ENCODE measurements at places on chromosomes 2 and 18. TPM values are rescaled to one million over a fixed set of nuclear protein-coding genes. Genes with fewer than 3 reads are reported as not detected.
A peak's percentile ranks its signal among the peaks of the same experiment; 100 is the strongest.

The CSRNP3 gene
- total RNA-seq = 3.0 TPM

The ASB18 gene
- 1.9 TPM for total RNA-seq

The LYG2 gene
- not detected for total RNA-seq

The BOK gene
- 30.2 TPM for total RNA-seq

The IL1R2 gene
- total RNA-seq = 8.3 TPM

DNA sequence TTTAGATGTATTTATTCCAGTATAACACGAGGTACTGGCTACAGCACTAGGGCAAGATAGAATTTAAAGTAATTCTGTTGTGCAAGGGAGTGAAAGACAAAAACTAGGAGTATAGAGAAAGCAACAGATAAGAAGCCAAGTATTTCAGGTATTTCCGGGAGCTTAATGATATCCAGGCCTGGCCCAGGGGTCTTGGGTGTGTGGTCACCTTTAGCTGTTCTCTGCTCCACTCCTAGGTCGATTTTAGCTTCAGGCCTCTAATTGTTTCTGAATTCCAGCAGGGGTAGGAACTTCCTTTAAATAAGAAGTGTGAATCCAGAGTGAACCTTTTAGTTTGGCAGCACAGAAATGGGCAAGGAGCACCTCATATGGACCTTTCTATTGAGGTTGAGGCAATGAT, 342.3 kb upstream of the MYT1L start:
- no peak for DNase-seq

DNA sequence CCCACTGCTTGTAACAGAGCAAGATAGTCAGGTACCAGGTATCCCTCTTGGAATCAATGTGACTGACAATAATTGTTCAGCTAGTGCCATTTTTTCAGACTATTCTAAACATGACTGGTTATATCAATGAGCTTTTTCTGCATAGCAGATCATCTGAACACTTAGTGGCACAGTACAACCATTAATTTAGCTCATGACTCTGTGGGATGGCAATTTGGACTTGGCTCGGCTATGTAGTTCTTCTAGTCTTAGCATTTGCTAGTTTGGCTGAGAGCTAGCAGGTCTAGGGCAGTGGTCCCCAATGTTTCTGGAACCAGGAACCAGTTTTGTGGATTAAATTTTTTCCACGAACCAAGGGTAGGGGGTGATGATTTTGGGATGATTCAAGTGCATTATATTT, 1421.4 kb upstream of the NXPH2 start:
- DNase-seq = no peak

- DNase-seq = no peak
These were observed 4.6 kb downstream of the MARCHF7 start for GRCh38 chr2:159716857-159717256.

GRCh38 chr2:230925879-230926765, 1.1 kb upstream of the GPR55 start:
- no peak for DNase-seq

DNA sequence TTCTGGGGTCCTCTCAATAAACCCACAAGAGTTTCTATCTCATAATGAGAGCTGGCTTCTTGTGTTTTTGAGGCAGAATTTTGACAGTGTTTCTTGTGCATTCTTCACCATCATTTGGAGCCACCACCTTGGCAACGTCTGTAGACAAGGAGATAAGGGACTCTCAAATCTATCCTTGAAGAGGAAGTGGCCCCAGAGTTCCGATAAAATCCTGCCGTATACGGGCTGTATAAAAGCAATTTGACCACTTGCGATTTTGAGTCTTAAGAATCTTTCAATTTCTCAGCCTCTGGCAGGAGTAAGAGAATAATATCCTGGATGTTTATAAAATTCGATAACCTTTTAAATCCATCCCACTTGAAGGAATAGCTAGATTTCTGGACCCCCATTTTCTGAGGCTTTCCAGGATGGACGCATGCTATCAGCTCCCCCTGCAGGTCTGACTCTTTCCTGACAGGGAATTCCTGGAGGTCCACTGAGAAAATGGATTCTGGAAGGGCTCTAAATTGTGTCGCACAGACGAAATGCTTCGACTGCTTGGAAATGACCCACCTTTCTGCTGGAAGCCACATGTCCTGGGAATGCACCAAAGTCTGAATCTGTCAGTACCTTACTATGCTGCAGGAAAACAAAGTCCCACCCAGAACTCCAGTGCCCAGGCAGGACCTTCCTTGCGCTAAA, 54.1 kb downstream of the E2F6 start:
- DNase-seq = peak; percentile 54

GRCh38 chr18:50680966-50681365, 121.1 kb downstream of the MAPK4 start:
- DNase-seq = no peak

- DNase-seq = no peak
These were observed 40.7 kb downstream of the TTC39C start for GRCh38 chr18:24055009-24055804.

- DNase-seq = no peak
These were observed 127.5 kb downstream of the CD8B2 start for GRCh38 chr2:106614511-106615291.

- no peak for DNase-seq
These were observed 85.5 kb upstream of the MAP4K4 start for GRCh38 chr2:101612019-101612418.

DNA sequence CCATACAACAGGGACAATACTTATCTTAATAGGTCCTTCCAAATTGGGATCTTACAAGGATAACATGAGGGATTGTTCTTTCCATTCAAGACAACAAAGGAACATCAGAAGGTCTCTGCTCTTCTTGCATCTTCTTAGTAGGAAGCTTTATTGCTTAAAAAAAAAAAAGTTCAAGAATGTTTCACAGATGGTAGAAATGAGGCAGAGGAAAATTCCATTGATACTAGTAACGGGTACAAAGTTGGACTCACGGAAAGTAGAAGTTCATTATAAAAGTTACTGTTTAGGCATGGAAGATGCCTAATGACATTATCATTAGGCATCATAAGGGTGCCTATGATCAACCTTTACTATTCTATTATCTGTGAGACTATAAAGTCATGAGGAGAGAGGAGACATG, 136.2 kb downstream of the LAMA3 start:
- DNase-seq = no peak

DNA sequence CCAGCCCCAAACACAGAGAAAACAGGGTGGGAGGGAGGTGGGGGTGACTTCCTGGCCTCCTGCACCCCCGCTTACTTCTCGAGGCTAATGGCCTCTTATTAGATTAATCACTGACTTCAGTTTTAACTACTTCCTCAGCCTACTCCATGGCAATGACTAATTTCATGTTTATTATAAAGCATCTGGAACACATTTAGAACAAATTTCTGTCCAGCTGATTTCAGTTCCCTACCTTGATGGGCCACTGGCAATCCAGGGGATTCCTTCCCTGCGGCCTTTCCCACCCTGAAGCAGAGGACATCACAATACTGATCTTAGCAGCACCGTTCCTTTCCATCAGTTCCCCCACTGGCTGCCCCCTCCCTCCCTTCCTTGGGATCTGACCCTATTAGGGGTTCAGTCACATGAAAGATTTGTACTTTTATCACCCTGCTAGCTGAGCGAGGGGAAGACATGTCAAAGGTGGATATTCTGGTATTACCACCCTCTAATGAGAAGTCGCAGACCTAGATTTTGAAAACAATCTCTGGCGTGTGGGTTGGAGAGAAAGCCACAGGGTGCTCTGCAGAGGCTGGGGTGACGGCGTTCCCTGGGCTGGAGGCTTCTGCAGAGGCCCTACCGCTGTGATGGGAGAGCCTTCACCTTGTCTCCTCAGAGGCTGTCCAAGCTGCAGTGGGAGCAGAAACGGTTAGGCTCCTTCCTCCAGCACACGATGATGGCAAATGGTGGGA, 67.6 kb downstream of the KIAA2012 start:
- no peak for DNase-seq

- DNase-seq = no peak
These were observed 157.3 kb downstream of the CDCA7 start for GRCh38 chr2:173511942-173512341.

DNA sequence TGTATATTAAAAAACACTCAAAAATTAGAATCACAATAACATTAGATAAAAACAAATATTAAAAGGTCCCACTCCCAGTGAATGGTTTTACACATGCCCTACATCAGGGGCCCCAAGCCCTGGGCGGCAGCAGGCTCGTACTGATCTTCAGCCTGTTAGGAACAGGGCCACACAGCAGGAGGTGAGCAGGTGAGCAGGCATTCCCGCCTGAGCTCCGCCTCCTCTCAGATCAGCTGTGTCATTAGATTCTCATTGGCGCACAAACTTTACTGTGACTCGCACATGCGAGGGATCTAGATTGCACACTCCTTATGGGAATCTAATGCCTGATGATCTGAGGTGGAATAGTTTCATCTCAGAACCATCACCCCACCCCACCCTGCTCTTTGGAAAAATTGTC, 74.2 kb downstream of the MBD2 start:
- no peak for DNase-seq

DNA sequence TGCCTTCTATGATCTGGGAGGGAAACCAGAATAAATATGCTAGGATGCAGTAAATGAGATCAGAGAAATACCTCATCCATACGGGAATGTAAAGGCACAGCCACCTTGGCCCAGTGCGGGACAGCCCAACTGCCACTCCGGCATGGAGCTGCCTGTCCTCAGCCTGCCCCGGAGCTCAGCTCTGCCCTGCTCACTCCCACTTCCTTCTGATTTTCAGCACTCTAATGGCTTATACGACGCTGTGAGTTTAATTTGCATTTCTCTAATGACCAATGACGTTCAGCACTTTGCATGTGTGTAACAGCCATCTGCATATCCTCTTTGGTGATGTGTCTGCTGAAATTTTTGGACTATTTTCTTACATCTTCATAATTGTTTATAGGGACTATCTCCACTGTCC, 172.5 kb upstream of the RAB6C start:
- DNase-seq = no peak

- DNase-seq = no peak
These were observed 13.0 kb downstream of the UXS1 start for GRCh38 chr2:106181064-106181463.

DNA sequence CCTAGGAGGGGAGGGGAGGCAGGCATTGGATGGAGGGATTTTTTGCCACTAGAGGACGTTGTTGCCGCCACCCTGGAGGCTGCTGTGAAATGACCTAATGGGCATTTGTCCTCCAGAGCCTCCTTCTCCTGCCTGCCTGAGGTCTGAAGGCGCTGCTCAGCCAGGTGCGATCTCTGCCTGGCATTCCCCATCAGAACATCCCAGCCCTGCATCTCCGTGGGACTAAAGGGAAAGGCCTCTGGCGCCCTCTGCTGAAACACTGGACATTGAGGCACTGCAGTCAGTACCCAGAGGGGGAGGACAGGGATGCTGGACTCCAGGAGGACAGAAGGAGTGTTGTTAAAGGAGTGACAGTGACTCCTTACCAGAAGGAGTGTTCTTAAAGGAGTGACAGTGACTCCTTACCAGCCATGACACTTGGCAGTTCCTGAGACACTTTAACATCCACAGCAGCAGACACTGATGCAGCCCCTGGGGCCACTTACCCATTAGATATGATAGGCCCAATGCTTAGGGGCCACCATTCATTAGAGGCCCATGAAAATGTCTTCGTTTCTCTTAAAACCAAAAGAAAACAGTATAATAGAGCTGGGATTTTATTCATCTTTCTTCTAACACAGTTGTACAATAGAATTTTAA, 17.0 kb downstream of the THNSL2 start:
- DNase-seq = peak; percentile 56

Measured in left cardiac atrium (tissue), 4 donors.